AG10803 (cell line): ENCODE measurements at places on chromosomes 6 and 20.

- DNase-seq, result no peak
Observed at GRCh38 chr20:63100174-63100925, 93.6 kb upstream of the BHLHE23 start.

DNA sequence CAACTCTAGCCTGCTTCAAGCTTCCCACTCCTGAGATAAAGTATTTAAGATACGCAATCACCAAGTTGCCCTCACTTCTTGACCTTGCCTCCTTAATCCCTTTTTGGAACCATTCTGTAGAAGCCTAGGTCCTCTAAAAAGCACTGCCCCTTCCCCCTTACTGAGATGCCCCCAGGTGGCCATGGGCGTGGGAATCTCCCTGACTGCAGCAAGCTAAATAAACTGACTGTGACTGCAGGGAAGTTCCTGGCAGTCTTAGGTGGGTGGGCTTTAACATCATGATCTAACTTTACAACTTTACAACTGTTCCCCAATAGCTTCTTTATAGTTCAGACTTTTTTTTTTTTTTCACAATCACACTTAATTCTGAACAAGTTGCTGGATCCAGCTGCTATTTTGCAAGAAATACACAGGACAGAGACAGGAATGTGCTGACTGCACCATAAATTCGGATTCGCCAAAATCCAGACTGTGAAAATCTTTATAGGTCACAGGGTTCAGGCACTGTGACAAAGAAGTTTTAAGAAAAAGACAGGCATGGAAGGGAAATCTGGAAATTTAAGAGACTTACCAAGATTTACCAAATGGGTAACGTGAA is 344.2 kb upstream of the SULF2 start:
- DNase-seq, result peak; percentile 80

- DNase-seq, result no peak
Observed at GRCh38 chr6:35725081-35725708, 11.6 kb upstream of the ARMC12 start.

DNA sequence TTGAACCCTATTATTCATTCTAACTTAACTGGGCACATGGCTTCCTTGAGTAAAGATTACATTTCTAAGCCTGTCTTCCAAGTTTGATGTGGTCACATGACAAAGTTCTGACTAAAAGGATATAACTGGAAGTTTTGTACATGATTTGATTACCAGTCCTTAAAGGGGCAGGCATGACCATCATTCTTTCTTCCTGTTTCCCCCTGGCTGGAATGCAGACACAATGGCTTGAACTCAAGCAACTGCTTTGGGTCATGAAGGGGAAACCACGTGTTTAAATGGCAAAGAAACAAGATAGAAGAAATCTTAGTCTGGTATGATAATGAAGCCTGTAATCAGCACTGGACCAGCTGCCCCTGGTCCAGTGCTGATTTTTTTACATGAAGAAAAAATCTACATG is 15.6 kb upstream of the SHLD1 start:
- no peak for DNase-seq

DNA sequence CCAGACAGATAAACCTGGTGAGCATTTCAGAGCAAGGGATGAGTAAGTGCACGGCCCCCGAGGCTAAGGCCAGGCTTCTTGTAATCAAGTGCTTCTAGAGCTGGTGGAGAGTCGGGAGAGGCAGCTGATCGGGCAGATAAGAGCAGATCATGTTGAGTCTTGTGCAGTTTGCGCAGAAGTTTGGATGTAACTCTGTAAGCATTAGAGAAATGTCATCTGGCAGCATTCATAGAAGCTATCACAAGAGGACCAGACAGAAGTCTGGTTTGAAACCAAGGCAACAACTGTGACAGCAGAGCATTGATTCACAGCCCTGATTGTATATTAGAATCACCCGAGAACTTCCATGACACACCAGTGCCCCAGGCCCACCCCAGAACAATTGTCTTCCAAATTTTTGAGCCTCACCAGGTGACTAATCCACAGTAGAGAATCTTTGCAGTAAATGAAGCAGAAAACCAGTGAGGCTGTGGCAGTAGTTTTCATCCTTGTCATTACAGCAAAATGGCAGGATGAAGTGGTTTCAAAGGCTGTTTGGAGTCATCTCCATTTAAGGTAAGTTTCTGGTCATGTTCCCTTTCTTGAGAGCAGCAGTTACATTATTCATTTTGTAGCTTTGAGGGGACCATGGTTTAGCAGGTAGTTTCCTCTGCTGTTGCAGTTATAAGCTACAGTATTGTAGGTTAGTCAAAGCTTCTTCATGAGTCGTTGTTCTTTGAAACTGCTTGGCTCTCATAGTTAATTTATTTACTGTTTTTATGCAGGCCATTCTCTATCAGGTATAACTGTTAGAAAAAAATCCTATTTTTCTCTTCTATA is 84.1 kb downstream of the RNF217 start:
- no peak for DNase-seq

DNA sequence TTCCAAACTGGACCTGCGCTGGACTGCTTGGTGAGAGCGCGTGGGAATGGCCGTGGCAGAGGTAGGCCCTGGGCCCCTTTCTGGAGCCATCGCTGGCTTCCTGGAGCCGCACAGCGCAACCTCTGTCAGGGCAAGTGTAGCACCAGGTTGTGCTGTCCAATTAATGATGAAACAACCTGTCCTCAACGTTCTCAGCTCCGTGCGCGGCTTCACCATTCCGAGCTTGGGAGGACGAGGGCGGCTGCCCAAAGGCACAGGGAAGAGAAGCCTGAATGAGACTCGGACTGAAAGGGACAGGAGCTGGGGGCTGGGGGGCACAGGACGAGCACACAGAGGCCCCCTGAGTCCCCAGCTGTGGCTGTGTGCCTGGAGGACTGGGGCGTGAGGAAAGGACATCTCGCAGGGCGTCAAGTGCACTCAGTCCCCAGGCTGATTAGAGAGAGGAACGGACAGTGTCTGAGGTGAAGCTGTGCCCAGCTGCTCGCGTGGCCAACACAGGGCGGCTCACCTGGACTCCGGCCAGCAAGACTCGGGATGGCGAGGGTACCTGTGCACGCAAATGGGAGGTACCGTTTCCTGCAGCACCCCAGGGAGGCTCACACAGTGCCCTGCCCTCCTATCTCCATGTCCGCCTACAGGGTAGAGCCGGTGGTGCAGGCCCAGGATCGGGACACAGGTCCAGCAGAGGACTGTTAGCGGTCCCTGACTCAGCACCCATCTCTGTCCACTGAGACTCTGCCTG is 403.3 kb downstream of the TAF4 start:
- no peak for DNase-seq

GRCh38 chr6:84652356-84653026 is 111.9 kb downstream of the TBX18 start:
- peak; percentile 91 for DNase-seq

GRCh38 chr20:60473211-60473610 is 515.0 kb downstream of the CDH26 start:
- DNase-seq, result no peak

DNA sequence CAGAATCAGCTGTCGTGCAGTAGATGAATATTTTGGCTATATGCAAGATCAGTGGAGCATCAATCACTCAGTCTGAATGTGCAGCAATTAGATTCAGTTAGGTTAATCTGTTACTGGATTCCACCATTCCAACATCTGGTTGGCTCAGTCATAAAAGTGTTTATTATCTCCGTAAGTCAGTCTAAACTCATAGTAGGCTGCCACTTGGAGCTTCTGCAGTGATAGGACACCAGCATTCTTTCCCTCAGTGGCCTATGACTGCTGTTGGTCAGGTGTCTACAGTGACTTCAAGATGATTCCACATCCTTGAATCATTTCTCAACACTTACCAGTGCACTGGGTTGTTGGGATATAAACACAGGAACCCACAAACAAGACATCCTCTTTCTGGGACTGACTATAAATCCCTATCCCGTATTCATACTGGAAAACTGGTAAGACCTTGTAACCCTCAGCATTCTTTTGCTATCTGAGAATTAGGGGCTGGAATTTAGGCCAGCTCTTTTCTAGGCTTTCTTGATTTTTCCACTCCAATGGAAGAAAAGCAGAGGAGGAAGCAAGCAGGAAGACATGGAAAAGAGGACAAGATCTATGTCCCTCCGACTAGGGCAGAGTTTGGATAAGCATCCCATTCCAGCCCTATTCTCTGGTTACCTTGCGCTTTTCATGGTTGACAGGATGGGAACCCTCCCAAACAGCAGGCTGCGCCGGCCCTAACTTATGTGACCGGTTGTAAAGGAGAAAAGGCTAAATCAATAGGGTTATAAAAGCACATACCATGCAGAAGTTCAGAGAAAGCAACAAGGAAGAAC is 919.6 kb downstream of the KIF16B start:
- no peak for DNase-seq

DNA sequence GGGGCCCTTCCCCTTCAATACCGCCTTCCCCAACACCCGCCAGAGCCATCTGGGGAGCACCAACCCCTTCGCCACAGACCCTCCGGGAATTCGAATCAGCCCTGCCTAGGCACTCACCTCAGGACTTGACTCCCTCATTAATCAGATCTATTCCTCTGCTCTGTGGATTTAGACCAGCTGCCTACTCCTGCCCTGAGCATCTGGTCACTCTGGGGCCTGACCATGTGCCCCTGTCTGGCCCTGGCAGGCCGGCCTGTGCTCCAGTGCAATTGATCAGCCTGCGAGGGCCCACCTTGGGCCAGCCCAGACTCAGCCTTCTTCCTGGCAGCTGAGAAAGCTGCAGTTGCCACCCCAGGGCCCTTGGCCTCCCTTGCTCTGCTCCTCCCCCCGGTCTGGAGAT is 46.0 kb downstream of the GRM4 start:
- no peak for DNase-seq

DNA sequence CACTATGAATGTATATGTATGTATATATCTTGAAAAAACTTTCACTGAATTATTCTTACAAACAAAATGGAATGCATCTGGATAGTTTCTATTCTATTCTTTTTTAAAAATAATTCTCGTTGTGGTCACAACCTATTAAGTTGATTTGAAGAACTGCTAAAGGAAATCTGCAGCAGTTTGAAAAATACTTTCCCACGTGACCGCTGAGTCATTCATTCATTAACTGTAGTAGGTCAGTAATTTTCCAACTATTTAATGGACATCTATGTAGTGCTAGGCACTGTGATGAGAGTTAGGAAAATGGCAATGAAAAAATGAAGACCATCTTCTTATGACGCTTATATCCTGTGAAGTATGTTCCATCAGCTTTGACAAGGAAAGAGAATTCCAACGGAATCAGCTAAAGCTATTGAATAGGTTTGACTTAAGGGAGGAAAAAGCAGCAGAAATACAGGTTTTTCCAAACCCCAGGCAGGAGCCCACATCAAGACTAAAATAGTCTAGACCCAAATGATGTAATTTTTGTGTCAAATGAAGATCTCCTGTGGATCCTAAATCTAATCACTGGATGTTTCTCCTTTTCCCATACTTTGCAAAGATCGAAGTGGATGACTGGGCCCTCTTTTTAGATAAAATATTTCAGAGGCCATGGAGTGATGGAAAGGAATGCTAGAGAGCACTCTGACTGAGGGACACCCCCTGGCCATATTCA is 4.1 kb upstream of the EFHC1 start:
- no peak for DNase-seq

DNA sequence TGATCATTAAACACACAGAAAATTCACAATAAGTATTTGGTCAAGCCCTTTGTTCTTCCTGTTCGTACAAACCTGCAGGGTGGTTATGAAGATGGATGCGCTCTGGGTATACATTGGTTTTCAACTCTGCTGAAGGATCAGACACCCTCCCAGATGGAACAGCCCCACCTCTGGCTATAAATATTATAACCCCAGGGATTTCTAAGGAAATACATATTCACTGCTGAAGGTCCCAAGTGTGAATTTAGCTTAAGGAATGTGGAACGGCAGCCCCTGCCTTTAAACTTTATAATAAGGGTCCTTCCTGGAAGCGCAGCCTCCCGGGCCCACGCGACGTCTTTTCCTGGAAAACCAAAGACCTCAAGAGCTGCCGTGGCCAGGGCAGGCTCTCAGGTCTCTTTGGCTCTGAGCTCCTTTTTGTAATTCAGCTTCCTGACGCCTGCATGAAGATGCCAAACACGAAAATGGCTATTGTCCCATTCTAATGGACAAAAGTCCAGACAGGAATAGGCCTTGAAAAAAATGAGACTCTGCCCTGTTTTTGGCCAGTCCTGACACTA is 172.4 kb upstream of the SSTR4 start:
- DNase-seq, result no peak

- DNase-seq, result no peak
Observed at GRCh38 chr6:142738731-142739130, 206.2 kb downstream of the HIVEP2 start.

GRCh38 chr6:52227495-52227894 is 16.8 kb downstream of the IL17F start:
- no peak for DNase-seq

- no peak for DNase-seq
Observed at GRCh38 chr6:169864148-169865020, 113.0 kb downstream of the ERMARD start.

- DNase-seq, result no peak
Observed at GRCh38 chr6:163808231-163808630, 393.7 kb downstream of the QKI start.

DNA sequence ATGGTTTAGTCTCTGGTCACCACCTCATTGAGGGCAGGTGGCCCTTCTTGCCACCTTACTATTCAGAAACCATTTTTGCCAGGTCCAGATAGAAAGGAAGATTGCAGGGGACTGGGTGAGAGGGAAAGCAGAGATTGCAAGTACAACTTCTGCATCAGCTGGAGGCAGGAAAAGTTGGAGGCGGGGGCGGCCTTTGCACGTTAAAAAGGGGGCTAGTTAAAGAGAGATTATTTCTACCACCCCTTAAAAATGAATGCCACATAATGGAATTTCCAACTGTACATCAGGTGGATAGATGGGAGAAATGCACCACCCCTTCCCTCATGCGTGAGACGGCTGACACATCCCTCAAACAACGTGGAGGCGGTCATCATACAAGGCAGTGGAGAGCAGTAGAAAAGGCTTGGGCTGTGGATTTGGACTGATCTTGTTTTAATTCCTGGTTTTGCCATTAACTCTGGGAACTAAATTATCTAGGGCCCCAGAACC is 95.4 kb upstream of the CNKSR3 start:
- no peak for DNase-seq

DNA sequence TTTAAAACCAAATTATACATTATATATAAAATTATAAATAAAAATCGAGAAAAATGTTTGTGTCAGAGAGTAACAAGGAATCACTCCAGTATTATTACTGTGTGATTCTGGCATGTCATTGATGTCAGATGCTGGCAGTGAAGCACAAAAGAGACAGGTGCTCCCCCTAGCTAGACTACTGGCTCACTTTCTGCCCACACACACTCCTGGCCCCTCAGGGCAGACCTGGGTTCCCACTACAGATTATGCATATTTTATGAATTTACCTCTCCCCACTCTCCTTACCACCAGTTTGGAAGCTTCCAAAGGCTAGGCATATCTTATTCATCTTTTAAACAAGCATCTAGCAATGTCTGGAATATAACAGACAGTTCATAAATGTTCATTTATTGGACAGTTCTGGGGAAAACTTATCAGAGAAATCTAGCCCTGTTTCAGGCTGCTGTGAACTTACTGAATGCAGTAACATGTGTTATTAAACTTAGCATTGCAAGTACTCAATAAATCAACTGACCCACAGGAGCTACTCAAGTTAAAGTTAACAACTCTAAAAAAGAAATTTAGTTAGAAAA is 12.8 kb downstream of the SNX3 start:
- DNase-seq, result no peak

- no peak for DNase-seq
Observed at GRCh38 chr20:45925821-45926506, 8.5 kb upstream of the PCIF1 start.

GRCh38 chr20:20448881-20449280 is 81.0 kb downstream of the INSM1 start:
- no peak for DNase-seq
